ENCODE measurements at places on chromosomes 16 and 17.

- no peak for DNase-seq
Measured at GRCh38 chr17:19457046-19457445, 46.0 kb downstream of the RNF112 start.

DNA sequence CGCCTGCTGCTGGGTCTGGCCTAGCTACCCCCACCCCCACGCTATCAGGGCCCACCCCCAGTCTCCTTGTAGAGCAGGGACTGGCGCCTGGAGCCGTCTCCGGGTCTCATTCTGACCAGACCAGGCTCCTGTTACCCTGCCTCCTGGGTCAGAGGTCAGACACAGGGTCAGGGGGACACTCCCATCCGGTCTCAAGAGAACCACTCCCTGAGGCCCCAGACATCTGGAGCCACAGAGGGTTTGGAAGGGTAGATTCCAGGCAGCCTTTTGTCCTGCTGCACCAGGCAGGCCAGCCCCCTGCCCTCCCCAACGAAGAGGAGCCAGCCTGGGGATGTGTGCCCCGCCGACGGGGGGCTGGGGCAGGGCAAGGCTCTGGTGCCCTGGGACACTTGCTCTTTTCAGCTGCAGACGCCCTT is 944 bp upstream of the WFIKKN1 start:
- DNase-seq = no peak

DNA sequence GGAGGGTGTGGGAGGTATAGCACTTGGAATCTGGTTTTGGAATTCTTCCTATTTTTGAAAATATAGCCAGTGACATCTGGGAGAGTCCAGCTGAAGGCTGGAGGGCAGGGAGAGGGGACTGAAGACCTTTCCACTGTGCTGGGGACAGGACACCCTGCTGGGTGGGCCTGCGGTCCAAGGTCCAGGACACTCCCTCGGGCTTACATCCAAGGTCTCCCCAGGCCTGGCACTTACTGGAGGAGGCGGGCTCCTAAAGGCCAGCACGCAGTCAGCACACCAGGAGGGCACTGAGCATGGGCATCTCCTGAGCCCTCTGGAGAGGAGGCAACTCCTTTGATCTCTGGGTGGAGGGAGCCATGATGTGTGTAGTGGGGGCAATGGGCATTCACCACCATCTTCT is 35.5 kb upstream of the ETV4 start:
- no peak for DNase-seq

GRCh38 chr16:49158029-49158642 is 123.5 kb downstream of the CBLN1 start:
- DNase-seq = peak; percentile 3

- peak; percentile 97 for DNase-seq
Measured at GRCh38 chr16:29995911-29996765, at the start of gene INO80E. Gene INO80E, plus strand, starts transcription at chr16:29996241. Its CDS starts 70 bp downstream, at chr16:29996311.

- DNase-seq = no peak
Measured at GRCh38 chr17:1648173-1648962, 1.3 kb downstream of the RILP start.

DNA sequence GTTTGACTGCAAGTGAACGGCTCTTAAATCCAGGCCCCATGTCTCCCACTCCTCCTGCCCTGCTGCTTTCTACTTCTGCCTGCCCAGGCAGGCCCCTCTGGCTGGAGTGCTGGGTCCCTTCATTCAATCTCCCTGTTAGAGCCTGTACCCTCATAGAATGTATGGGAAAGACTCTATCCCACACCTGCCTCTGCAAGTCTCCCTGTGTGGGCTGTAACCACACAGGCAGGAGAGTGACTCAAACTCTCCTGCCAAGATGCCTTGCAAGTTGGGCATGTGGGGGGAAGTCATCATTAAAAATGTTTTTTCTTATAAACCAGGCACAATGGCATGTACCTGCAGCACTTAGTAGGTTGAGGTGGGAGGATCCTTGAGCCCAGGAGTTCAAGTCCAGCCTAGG is 77.5 kb downstream of the PLXDC1 start:
- DNase-seq = no peak

- DNase-seq = no peak
Measured at GRCh38 chr16:31420037-31420436, 8.1 kb downstream of the COX6A2 start.

GRCh38 chr16:60091071-60091470 is 1357.0 kb upstream of the GOT2 start:
- DNase-seq = no peak

DNA sequence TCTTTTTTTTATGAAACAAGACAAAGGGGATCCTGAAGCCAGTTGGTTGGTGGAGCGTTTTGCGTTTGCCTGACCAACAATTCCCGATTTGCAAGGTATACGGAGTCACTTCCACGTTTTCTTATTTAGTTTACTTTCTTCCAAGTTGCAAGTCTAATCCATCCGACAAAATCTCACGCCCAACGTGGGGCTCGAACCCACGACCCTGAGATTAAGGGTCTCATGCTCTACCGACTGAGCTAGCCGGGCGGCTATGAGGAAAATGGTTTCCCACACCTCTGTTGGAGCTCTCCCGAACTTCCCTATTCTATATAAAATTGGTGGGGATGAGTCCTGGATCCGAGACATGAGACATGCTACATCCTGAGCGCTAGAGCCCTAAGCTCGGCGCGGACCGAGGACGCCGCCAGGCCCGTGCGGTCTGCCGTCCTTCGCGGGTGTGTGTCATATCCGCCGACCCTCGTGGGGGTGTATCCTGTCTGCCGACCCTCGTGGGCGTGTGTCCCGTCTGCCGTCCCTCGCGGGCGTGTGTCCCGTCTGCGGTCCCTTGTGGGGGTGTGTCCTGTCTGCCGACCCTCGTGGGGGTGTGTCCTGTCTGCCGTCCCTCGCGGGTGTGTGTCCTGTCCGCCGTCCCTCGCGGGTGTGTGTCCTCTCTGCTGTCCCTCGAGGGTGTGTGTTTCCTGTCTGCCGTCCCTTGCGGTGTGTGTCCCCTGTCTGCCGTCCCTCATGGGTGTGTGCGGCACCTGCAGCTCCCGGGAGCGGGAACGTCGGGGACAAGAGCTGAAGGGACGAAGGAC is 22.6 kb downstream of the ZNF213 start:
- DNase-seq = peak; percentile 73

DNA sequence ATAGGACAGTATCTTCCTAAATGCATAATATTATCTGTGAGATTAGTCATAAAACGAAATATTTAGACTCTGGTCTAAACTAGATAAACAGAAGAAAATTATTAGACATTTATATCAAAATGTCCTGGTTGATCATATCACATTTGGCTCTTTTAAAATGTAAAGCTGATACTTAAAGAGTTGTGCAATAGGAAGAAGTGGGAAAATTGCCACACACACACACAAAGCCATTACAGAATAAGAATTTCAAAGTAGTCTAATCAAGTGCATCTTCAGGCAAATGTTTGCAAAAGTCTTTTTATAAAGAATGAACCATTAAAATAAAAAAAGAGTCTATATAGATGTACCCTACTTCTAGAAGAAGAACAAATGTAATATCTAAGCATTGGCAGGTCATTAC is 301.7 kb downstream of the KIF2B start:
- no peak for DNase-seq

GRCh38 chr16:80303691-80304090 is 237.1 kb upstream of the DYNLRB2 start:
- DNase-seq = no peak

DNA sequence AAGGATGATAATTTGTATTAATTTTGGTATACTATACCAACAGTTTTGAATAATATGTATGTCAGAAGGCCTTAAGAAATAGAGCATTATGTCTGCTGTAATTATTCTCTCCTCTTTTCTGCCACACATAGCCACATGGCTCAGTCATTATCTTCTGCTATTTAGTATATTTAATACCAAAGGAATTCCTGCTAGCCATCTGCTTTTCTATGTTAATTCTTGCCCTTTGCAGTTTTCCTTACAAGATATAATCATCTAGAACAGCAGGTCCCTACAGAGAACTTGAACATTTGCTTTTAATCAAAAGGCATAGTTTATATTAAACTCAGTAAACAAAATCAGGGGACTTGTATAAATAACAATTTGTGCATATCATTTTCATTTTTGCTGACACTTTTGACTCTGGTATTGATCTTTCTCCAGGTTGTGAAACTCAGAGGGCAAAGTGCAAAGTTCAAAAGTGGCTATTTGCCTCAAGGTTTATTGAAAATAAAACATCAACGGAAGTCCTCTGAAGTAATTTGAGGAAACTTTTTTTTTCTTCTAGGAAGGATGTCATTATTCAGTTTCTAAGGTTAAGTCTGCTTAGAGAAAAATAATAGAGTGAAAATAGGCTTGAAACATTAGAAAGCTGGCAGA is 702.0 kb downstream of the KCNJ2 start:
- DNase-seq = no peak

GRCh38 chr17:40612599-40613244 is 34.9 kb downstream of the SMARCE1 start:
- no peak for DNase-seq

DNA sequence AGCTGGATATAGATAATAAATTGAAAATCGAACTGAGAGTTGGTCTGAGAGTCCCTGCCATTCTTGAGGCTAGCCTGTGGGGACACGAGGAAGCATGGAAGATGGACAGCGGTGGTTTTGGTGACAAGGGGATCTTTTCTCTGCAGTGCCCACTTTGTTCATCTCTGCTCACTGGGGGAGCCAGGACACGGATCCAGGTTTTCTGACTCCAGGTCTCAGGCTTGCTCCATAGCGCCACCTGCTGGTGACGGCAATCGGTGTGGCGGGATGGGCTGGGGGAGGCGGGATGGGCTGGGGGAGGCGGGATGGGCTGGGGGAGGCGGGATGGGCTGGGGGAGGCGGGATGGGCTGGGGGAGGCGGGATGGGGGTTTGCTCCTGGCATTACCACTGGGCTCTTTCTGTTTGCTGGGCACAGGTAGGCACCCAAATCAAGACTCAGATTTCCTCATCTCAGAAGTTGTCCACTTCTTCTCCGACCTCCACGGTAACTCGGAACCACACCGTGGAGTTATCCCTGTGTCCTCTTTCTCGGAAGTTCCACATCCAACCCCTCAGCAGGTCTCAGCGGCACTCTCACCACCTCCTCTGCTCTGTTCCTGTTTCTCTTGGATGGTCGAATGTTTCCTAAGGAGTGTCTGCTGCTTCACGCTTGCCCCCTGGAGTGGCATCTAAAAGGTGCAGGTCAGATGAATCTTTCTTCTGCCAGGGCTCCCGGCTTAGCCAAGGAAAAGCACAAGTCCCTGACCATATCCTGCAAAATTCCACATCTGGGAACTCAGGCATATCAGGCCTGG is 142.4 kb downstream of the CYLD start:
- DNase-seq = no peak

GRCh38 chr17:64056269-64057005 is 36.0 kb upstream of the ICAM2 start:
- DNase-seq = no peak

DNA sequence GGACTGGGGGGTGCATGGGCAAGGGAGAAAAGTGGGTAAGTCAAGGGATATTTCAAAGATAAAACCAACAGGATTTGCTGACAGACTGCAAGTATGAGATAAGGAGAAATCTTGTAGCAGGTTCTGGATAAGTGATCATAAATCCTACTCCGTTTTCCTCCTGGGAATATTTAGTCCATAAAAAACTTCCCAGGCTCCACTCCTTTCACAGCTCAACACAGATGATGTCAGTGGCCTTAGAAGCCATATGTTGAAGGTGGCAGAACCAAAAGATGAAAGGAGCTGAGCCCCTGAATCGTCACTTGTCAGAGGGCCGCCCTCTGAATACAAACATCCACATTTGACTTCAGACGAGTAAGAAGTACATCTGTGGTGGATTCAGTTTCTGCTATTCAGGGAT is 71.7 kb downstream of the GRIN2A start:
- DNase-seq = no peak

DNA sequence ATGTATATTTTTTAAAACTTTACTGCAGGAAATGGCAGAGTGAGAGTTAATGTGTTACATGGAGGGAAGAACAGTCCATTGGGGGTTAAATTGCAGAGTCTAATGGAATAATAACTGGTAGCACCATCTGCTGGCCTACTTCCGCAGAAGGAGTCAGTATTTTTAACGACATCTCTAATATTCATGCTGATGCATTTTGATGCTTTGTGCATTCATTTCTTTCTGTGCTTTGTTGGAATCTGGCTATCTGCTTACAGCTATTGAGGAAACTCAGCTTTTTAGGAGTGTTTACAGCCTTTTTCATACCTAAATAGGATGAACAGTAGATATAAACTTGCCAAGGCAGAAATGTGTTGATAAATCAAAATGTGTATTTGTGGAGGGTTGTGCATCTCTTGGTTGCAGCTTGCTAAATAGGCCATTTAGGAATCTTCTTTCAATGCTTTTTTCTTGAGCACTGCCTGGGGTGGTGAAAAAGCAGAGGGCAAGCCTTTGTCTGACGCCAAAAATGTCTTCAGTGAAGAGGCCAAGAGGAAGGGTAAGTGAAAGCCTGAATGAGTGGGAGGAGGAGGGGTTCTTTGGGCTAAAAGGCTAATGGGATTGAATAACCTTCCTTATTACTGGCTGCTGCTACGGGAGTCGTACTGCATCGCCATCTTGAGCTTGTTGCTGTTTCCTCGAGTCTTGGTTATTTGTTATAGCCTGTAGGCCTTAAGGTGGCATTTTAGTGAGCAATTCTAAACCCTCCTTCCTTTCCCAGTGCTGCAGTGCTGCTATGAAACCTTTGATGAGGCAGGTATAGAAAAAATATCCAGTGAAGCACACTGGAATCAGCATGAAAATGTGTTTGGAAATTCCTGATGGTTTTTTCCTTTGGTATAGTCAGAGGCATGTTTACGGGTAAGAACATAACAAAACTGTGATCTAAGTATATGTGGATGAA is 153.3 kb downstream of the CHD9 start:
- DNase-seq = peak; percentile 95

GRCh38 chr16:11105038-11105903 is 150.7 kb downstream of the SOCS1 start:
- DNase-seq = peak; percentile 47

DNA sequence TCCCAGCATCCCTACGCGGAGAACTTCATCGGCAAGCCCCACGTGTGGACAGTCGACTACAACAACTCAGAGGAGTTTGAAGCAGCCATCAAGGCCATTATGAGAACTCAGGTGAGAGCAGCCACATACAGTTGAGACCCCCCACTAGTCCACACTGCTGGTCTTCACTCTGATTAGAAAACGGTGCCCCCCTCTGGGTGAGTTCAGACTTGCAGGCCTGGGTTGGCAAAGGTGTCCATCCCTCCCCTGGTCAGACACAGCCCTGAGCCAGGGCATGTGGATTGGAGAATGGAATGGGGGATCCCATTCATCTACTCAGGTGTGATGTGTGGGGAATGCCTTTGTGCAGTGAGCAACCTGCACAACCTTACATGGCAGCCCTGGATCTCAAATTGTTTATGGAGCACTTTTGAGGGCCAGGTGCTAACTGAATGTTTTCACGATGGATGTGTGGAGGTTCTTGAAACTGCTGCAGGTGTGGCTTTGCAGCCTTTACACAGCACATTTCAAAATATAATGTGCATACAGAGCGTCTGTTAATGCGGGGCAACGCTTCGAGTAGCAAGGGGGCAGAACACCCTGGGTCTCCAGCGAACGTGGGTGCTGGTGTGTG is 72.6 kb downstream of the MGAT5B start:
- DNase-seq = no peak

GRCh38 chr16:81821436-81822128 is 42.5 kb downstream of the PLCG2 start:
- no peak for DNase-seq
